ENCODE measurements at places on chromosomes 6 and 20. TPM values are rescaled to one million over a fixed set of nuclear protein-coding genes. Genes with fewer than 3 reads are reported as not detected.

DNA sequence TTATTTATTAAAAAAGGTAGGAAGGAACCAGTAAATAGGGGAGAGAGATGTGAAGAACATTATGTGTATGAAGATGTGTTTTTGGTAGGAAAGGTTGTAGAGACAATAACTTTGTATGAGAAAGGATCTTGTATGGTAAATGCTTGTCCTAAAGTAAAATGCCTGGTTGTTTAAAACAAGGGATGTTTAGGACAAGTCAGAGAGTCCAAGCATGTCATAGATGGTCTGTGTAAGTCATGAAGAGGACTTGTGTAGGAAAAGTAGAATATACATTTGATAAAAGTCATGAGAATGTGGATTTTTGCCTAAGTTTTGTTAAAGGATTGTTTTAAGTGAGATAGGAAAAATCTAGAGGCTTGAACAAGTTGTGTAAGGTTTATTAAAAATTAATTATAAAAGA, 325.1 kb downstream of the CDH26 start:
- no peak for DNase-seq

- no peak for DNase-seq
These were observed 42.5 kb upstream of the IPCEF1 start for GRCh38 chr6:154399097-154399496.

DNA sequence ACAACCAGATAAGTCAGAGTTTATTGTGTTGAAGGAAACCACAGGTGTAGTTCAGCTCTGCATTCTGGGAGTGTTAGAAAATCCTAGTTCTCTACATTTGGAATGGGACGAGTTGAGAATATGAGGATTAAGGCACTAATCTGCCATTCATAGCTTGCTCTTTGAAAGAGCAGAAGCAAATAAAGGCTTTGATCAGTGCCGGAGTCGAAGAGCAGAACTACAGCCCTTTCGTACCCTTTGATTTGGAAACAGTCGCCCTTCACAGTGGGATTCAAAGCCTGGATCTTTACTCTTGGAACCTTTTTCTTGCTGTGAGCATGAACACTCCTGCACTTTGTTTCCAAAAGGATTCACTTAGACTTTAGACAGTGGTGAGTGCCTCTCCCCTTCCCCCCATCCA, 523.9 kb upstream of the POU3F2 start:
- no peak for DNase-seq

Gene HAO1
- total RNA-seq, result not detected

Gene SRSF3
- total RNA-seq, result 684 TPM

Gene HFE
- 1.9 TPM for total RNA-seq
